Cerebellar cortex (tissue), 1 donor: ENCODE measurements at places on chromosomes 6 and 20.

DNA sequence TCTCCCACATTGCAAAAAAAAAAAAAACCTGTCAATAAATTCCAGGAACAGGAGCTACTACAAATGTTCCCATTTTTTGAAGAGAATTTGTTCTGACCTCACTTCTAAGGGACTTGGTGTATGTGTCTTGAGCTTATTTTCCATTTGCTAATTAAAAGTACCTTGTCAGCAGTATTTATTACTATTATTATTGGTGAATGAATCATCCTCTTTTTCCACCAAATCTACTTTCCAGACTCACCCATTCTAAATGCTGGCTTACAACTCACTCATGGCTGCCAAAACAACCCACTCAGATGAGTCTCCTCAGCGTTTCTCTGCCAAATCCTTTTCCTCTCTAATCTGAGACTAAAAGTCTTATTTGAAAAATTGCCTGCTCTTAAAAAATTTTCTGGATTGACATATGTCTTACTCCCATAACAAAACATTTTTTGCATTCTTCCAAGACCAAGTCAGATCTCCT lies 33.2 kb upstream of the TASP1 start:
- DNase-seq: no peak

GRCh38 chr6:91781946-91782345 lies 1195.1 kb upstream of the MAP3K7 start:
- peak; percentile 92 for DNase-seq

- peak; percentile 70 for DNase-seq
These were observed 53.5 kb downstream of the BCAS4 start for GRCh38 chr20:50848341-50848808.

DNA sequence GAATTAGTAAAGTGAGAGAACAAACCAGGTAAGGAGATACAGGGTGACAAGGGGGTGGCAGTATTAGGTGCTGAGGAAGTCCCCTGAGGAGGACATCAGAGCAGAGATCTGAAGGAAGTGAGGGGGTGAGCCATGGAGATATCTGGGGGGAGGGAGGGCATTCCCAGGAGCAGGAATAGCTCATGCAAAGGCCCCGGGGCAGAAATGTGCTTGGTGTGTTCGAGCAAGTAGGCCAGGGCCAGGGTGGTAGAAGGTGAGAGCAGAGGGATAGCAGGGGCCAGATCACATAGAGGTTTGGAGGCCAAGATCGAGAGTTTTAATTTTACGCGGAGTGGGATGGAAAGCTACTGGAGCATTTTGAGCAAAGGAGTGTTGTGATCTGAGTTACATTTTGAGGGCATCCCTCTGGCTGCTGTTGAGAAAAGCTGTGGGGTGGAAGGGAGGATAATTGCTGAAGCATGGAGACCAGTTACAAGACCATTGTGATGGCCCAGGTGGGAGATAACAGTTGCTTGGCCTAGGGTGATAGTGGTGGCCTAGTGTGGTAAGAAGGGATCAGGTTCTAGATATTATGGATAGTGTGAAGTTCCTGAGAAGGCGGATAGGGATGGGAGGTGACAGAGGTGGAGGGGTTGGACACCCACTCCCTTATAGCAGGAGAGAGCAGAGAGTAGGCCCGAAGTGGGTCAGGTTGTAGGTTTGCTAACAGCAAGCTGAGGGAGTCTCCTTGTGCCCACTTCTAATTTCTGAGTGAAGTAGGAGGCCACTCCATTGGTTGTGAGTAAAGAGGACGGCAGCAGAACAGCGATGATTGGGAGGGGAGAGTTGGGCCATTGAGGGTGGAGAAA lies 10.2 kb downstream of the ARFGEF2 start:
- no peak for DNase-seq

DNA sequence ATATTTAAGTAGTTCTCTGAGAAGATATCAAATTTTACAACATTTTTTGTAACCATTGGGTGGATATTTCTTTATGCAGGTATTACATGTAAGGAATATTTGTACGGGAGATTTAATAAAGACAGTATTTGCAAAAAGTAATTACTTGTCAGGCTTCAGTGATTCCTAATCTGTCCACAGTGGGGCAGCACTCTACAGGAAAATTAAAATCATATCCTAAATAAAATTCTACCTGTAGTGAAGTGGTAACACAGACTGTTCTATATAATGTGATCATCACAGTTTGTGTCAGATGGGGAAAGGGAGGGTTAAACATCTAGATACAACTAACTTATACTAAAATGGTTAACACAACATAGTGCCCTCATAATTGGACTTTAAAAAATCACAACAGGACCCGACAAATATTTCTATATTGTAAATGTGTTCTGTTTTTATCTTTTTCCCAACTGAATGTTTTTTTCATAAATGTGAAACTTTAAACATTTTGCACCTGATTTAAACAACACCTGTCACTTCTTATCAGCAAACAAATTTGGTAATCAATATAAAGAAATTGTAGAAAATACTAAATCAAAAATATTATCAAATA lies 145.6 kb upstream of the MANEA start:
- peak; percentile 53 for DNase-seq

DNA sequence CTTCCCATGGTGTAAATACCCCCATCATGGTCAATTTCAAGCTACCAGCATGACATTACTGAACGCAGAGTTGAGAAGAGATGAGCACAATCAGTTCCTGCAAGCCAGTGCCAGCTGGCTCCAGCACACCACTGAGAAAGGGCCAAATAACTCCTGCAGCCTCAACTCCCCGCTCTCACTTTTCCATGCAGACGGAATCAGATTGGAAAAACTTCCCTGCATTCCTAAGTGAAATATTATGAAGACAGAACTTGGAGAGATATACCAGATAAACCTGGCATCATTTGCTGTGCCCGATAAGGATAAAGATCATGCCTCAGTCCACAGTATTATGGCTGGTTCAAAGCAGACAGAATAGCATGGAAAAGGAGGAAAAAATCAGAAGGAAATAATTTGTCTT lies 56.7 kb downstream of the FILIP1 start:
- DNase-seq: peak; percentile 71

DNA sequence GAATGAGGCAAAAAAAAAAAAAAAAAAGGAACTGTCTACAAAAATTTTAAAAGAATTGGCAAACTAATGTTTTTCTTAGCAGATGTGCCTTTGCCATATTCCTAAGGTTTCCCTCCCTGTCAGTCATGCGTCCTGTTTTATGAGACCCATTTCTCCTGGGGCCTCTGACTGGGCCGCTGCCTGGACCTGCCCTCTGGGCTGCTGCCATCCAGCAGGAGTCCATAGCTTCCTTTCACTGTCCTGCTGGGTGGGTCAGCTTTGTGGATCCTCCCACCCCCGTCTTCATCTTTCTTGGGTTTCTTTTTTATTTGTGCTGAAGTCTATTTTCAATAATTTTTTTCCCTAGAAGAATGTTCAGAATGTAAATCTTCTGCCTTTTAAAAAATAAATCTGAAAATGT lies 110.8 kb upstream of the SCP2D1 start:
- DNase-seq: no peak

- DNase-seq: no peak
These were observed 51.9 kb downstream of the IL22RA2 start for GRCh38 chr6:137121401-137121997.

- DNase-seq: peak; percentile 63
These were observed at the start of gene DNAAF9 for GRCh38 chr20:3407040-3407770. Gene DNAAF9, minus strand, starts transcription at chr20:3407669. Its CDS starts 112 bp downstream, at chr20:3407557.

GRCh38 chr6:128807577-128807976 lies 75.4 kb upstream of the LAMA2 start:
- peak; percentile 5 for DNase-seq

- peak; percentile 79 for DNase-seq
These were observed 46.2 kb downstream of the TTI1 start for GRCh38 chr20:37986873-37987601.

DNA sequence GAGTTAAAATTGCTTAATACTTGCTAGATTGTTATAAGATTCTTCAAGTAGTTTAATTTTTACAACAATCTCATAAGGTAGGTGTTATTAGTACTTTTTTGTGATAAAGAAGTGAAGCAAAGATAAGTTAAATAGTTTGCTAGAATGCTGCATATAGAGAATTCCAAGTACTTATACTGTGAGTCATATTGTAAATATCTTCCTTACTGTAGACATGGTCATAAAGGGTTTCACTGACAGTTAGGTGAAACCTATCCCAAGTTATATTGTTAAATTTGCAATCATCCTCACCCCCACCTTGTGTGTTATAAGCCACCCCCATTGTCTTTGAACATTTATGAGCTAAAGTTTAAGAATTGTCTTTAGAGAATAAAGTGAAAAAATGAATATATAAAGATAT lies 142.0 kb downstream of the FAM83B start:
- DNase-seq: no peak

DNA sequence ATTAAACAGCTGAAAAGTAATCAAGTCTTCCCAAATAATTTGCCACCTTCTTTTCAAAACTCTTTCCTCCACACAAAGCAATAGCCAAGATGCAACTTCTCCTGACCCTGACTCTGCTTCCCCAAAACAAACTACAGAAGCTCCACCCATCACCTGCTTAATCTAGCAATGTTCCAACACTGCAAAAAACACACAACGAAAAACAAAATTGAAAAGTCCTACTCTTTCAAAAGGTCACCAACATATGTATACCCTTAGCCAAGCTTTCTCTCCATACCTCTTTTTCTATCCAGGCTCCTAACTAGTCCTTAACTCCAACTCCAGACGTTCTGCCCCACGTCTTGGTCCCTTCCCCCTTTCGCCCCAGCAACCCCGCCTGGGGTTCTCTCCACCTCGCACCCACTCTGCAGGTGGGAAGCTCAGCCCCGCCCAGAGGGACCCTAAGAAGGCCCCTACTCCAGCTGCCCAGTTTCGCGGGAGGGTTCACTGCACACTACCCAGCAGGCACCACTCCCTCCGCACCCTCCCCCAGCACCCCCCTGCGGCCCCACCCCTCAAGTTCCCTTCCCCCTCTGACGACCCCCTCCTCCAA lies 717 bp downstream of the CSNK2A1 start:
- DNase-seq: no peak

- DNase-seq: no peak
These were observed 22.4 kb downstream of the TAF4 start for GRCh38 chr20:62043131-62043914.

- no peak for DNase-seq
These were observed 11.0 kb downstream of the KIF16B start for GRCh38 chr20:16562259-16562658.

- DNase-seq: no peak
These were observed 16.6 kb upstream of the MAP7 start for GRCh38 chr6:136566851-136567250.

GRCh38 chr20:8557711-8558110 lies 425.6 kb downstream of the PLCB1 start:
- no peak for DNase-seq

DNA sequence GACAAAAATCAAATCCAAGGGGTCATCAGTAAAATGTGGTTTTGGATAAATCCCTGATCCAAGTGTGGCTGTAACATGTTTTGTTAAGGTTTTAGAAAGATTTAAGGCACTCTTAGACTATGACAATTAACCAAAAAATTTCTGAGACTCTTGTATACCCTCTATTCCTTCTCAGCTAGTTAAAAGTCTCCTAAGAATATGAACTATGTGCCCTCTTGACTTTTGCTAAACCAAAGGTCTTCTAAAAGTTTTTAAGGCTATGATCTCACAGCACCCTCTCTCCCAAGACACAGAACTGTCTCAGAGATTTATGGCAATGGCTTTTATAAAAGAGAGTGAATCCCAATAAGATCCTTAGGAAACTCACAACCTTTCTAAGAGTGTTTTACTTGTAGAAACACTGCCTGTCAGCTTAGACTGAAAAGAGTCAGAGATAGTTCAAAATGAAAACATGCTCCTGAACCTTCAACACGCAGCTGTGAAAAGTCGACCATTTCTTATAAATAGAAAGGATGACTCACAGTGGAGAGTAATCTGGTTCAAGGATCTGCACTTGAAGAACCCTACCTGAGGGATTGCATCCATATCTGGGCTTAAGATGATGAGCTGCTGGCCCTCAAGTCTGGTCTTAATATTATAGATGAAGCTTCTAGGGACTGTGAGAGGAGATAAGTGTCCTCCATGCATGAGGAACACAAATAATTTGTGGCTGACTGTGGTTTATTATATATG lies 388.4 kb upstream of the GJE1 start:
- DNase-seq: no peak

GRCh38 chr6:112254921-112255320 lies 554 bp upstream of the LAMA4 start:
- DNase-seq: no peak

DNA sequence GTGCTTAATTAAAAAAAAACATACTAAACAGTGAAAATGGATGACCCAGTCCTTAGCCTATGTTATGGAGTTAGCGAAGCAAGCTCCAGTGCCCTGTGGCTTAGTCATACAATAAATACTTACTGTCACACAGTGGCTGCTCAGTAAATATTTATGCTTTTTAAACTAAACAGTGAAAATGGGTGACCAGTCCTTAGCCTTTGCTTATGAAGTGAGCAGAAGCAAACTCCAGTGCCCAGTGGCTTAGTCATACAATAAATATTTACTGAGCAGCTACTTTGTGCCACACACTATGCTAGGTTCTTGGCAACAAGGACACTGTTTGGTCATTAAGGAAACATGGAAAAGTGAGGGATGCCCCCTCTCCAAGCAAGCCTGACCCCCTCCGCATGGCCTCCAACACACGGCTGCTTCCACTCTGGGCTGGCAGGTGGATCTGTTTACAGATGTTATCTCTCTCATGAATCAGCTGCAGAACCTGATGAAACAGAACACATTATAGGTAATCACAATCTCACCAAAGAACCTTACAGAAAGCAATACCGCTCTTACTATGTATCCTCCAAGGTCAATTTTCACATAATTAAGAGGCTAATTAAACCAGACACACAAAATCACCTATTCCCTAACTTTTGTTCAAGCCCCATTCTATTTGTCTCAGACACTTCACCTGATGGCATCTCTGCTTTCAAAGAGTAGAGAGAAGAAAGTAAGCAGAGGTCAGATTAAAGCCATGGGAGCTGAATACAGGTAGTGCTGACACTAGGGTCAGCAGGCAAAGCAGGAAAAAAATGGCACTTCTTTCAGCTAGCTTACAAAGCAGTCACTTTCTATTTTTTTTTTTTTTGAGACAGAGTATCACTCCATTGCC lies 27.3 kb downstream of the CDK5RAP1 start:
- no peak for DNase-seq

- no peak for DNase-seq
These were observed 27.2 kb downstream of the VEGFA start for GRCh38 chr6:43796903-43797890.

DNA sequence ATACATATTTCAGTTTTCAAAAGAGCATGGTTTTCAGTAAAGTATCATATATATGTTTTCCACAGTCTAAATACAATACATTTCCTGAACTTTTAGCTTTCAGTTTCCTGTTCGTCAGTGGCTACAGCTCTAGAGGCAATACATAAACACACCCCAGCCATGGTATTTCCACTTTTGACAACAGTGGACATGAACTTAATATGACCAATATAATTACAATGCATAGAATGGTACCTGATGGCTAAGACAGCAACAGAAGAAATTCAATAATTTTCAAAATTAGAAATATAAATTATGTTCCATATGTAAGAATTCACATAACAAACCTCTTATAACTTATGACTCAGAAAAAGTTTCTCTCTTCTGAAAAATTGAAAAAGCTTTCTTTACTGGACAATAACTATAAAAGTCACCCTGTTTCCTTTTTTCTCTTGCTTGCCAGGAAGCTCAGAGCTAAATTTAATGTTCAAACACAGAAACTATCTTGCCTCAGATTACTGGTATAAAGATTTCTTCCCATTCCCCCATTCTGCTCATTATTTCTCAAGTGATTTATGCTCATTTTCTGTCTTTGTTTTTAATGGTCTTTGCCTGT lies 19.2 kb downstream of the FKBP5 start:
- DNase-seq: no peak
